Psoas muscle (tissue), 8 donors: ENCODE measurements at places on chromosomes 12 and 14.

DNA sequence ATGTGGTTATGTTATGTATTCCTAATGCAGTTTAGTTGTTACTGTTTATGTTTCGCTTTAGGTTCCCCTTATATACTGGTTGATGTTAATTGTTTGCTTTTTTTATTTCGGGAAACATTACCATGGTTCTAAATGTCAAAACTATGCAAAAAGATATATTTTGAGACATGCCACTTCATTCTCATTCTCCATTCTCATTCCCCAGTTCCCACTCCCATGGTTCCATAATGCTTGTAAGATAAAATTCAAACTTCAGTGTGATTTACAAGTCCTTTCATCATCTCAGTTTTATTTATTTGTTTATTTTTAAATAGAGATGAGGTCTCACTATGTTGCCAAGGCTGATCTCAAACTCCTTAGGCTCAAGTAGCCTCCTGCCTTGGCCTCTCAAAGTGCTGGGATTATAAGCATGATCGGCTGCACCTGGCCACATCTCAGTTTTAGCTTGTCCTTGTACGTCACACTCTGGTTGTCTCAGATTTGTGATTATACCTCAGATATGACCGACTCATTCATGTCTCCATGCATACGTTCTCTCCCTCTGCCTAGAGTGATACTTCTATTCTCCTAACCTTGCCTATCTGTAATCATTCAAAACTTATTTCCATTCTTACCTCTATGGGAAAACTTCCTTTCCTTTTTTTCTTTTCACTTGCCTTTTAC lies 407.8 kb upstream of the RGS6 start:
- DNase-seq, result no peak

- no peak for DNase-seq
Observed at GRCh38 chr12:104494793-104495158, 38.0 kb downstream of the CHST11 start.

- no peak for DNase-seq
Observed at GRCh38 chr12:93426412-93426805, 15.3 kb downstream of the UBE2N start.

- DNase-seq, result no peak
Observed at GRCh38 chr12:56591126-56591525, 39.0 kb downstream of the BAZ2A start.

DNA sequence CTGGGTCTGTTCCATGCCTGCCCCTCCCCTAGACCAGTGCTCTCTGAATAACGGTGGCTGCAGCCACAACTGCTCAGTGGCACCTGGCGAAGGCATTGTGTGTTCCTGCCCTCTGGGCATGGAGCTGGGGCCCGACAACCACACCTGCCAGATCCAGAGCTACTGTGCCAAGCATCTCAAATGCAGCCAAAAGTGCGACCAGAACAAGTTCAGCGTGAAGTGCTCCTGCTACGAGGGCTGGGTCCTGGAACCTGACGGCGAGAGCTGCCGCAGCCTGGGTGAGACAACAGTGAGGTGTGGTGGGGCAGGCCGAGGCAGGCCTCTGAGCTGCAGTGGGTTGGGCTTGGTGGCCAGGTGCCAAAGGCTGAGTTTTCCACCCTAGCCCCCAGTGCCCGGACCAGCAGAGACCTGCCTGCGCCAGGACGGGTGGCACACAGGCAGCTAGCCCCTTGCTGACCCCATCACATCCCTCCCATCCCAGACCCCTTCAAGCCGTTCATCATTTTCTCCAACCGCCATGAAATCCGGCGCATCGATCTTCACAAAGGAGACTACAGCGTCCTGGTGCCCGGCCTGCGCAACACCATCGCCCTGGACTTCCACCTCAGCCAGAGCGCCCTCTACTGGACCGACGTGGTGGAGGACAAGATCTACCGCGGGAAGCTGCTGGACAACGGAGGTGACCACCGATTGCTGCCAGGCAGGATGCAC lies 28.2 kb upstream of the LRP1-AS start:
- DNase-seq, result peak; percentile 90

GRCh38 chr14:103209506-103209905 lies 86.2 kb downstream of the TNFAIP2 start:
- DNase-seq, result no peak

- no peak for DNase-seq
Observed at GRCh38 chr12:26806556-26806955, 26.4 kb downstream of the ITPR2 start.

GRCh38 chr12:18320036-18320617 lies 58.8 kb downstream of the PIK3C2G start:
- DNase-seq, result no peak

DNA sequence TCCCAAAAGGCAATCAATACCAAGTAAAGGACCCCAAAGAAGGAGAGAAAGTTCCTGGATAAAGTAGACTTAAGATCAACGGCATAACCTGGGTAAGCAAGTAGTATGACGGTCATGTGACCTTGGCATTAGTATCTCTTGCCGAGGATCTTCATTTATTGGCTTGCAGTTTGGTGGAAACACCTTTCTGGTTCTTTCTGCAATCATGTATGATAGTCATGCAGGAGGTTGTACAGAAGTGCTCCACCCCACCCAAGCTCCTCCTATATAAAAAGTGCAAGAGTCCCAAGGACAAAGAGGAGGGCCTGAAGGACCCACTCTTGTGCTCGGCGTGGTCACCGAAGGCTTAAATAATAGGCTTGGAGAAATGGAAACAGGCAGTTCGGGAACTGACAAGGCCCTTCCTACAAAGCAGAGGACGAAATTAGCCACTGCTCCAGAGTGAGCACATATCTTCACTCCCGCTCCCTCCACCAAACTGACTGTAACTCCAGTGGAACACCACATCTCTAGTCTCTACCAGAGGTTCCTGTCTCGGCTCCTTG lies 750 bp downstream of the CS start:
- no peak for DNase-seq
